NCI-H1105 (cell line): ENCODE measurements at places on chromosomes 2 and 18.
A peak's percentile ranks its signal among the peaks of the same experiment; 100 is the strongest.

GRCh38 chr2:68287580-68288441 lies 31.9 kb downstream of the CNRIP1 start:
- DNase-seq = no peak

- no peak for DNase-seq
Measured at GRCh38 chr2:219408631-219409030, 9.5 kb upstream of the DES start.

GRCh38 chr2:69686813-69687212 lies 43.3 kb upstream of the AAK1 start:
- no peak for DNase-seq

GRCh38 chr18:36424741-36425142 lies 127.2 kb downstream of the FHOD3 start:
- no peak for DNase-seq

GRCh38 chr2:136764452-136765255 lies 691 bp upstream of the THSD7B start:
- DNase-seq = no peak

DNA sequence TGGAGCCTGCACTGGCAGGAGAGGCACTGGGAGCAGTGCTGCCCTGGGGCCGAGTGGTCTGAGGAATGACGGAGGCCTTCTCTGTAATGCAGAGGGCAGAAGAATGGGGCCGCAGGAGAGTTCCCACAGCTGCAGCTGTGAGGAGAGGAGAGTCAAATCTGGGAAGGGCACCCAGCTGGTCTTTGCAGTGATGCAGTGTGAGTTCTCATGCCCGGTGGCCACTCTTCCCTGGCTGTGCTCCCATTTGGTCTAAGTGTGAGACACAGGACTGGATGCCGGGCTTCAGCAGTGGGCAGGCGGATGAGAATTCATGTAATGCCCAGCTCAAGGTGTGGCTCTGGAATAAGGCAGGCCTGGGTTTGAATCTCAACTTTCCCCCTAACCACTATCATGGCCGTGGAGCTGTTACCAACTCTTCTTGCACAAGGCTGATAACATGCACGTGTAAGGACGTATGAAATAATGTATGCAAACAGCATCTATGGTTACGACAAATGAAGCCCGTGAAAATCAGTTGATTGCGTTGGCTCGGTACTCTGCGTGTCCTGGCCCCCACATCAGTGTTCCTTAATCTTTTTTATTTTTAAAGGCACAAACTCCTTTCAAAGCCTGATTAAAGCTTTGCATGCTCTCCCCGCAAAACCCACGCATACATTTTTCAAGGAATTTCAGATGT lies 71.6 kb downstream of the ACKR3 start:
- no peak for DNase-seq

- no peak for DNase-seq
Measured at GRCh38 chr18:13366962-13367892, 148.7 kb downstream of the LDLRAD4 start.

- no peak for DNase-seq
Measured at GRCh38 chr2:178284613-178285286, 90.4 kb downstream of the OSBPL6 start.

- no peak for DNase-seq
Measured at GRCh38 chr2:1136846-1137245, 186.2 kb downstream of the SNTG2 start.

GRCh38 chr2:223197046-223197445 lies 145.1 kb downstream of the KCNE4 start:
- DNase-seq = no peak

DNA sequence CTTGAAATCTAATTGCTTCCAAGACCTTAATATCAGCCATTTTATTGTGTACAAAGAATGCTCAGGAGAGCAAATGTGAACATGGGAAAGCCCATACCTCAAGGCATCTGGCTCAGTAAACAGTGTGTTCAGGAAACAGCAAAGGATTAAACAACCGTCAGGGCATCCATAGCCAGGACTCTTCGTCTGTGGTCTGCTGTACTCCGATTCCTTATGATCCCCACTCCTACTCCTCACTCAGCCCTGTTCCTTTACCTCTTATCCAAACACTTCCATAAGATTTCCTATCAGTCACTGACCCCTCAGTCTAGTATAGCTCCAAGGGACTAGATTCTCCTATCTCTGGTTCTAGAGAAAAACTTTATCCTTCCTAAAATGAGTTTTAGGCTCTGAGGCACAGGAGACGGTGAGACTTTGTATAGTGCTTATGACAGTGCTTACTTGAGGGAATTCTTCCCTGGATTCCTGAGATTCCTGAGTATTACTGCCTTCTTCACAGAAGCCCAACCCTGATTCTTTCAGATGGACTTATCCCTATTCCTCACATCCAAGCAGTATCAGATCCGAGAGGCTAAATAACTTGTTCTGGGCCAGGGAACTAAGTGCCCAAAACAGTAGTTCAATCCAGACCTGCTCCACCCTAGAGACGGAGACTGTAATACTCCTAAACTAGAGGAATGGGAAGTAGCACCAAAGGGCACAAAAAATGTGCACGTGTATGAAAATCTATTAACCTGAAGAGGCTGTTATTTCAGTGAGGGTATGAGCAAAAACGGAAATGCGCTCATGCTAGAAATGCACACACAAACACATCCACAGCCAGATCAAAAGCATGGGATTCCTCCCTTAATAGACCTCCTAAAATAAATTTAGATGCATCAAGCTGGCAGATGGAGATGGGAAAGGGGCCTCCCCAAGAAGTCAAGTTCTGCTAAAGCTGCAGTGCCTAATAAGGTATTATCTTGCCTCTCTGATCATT lies 42.1 kb upstream of the SIGLEC15 start:
- no peak for DNase-seq

- no peak for DNase-seq
Measured at GRCh38 chr18:6891788-6892187, 162.3 kb downstream of the ARHGAP28 start.

- DNase-seq = no peak
Measured at GRCh38 chr18:55509631-55510324, 78.2 kb downstream of the TCF4 start.

- DNase-seq = no peak
Measured at GRCh38 chr2:188378371-188378950, 86.8 kb downstream of the GULP1 start.

DNA sequence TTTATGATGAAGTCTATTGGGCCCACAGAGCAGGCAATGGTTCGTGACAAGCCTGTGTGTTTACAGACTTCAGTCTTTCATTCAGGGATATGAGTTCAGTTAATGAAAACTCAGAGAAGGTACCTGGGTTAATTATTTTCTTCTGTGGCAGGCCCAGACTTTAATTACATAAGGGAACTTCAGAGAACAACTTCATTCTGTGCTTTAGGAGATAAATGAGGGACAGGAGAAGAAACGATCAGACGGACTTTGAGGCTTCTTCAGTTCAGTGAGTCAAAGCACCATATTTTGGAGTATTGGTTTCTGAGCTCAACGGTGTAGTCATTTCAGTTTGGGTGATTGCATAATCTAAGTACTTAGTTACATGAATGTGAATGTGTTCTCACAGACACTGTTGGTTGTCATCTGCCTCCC lies 203.0 kb upstream of the KCNJ3 start:
- no peak for DNase-seq

GRCh38 chr18:76943542-76944339 lies 121.4 kb downstream of the ZNF236 start:
- no peak for DNase-seq

GRCh38 chr2:18062892-18063291 lies 184.4 kb downstream of the KCNS3 start:
- no peak for DNase-seq

- DNase-seq = peak; percentile 75
Measured at GRCh38 chr18:78975699-78976335, 3.8 kb upstream of the SALL3 start.

- DNase-seq = no peak
Measured at GRCh38 chr2:150209746-150210145, 277.7 kb downstream of the RND3 start.

DNA sequence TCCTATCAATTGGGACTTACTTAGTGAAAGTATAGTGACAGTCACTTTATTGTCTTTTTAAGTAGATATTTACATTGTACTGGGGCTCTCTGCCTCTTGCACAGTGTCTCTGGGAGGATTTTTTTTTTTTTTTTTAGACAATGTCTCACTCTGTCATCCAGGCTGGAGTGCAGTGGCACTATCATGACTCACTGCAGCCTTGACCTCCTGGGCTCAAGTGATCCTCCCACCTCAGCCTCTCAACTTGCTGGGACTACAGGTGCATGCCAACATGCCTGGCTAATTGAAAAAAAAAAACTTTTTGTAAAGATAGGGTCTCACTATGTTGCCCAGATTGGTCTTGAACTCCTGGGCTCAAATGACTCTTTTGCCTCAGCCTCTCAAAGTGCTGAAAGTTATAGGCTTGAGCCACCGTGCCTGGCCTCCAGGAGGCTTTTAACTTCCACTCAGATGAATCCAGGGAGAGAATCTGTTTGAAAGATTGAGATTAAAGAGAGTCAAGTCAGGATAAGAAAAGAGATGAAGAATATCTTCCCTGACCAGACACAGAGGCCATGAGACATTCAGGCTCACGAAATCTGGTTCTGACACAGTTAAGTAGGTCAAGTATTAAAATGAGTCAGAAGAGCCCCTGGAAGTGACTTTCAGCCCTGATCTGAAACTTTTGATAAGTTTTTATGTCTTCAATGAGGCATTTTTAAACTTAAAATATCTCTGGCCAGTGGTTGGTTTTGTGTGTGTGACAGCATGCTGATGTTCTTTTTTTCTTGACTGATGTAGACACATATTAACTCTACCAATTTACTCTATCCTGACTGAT lies 18.3 kb downstream of the ARHGEF33 start:
- DNase-seq = no peak

DNA sequence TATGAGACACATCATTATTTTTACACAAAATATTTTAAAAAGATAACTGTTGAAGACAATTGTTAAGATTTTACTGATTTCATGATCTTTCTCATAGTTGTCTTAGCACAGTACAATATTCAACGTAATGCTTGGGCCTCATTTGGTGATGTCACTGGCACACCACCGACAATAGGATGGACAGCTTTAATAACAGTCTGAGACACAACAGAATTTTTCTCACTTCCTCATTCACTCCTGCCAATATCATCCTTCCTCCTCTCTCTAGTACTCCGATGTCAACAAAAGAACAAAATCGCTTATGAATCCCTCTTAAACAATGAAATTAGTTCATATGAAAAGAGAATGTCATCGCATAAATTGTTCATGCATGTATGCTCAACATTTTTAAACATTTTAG lies 461.9 kb upstream of the CDH7 start:
- DNase-seq = no peak

- DNase-seq = no peak
Measured at GRCh38 chr2:19937004-19937403, 35.2 kb upstream of the TTC32 start.

DNA sequence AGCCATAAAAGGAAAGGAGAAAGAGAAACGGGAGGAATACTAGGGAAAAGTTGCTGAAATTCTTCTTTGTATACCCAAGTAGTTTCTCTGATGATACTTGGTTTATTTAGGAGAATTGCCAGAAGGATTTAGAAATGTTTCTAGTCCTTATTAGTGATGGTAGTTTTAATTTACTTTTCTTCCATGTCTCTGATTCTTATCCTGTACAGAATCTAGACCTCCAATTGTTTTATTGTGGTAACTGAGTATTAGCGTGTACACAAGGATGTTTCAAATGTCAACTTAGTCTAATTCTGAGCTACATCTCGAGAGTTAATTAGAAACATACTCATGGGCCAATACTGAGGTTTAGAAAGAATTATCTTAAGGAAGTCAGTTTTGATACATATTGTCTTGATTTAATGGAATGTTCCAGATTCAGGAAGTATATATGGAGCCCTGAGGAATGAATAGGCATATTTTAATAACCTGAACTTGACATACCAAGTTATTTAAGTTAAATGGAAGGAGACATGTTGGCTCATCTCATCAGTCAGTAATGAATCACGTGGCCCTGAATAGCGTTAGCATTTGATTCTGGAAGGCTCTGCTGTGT lies 219.6 kb downstream of the LTBP1 start:
- no peak for DNase-seq

DNA sequence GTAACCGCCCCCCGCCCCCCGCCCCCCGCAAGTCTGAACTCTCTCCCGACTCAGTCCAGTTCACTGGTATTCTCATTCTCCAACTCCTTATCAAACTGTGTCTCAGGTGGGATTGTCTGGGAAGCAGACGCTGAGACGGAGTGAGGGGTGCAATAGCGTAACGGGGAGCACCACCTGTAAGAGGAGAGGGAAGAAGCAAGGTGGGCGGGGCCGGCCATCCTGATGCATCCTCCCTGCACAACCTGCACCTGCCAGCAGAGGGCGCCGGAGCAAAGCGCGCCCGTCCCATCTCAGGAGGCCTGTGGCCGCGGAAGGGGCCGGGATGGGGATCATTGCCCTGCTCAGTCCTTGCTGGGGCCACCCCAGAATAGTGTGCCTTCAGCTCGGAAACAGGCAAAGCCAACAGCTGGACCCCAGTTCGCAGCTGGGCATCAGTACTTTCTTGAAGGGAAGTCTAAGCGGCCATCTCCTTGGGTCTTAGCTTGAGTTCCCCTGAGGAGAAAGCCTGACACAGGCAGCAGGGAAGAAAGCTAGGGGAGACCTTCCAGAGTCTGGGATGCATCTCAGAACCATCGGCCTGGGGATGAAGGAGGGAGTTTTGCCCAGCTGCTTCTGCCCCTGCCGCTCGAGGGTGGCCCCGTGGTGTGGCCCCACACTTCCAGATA lies 208.0 kb downstream of the TFCP2L1 start:
- peak; percentile 41 for DNase-seq

GRCh38 chr2:221042926-221043325 lies 529.2 kb downstream of the EPHA4 start:
- DNase-seq = no peak

- DNase-seq = no peak
Measured at GRCh38 chr2:62966991-62967390, 83.6 kb upstream of the OTX1 start.

- no peak for DNase-seq
Measured at GRCh38 chr2:5368263-5368662, 323.9 kb upstream of the SOX11 start.

DNA sequence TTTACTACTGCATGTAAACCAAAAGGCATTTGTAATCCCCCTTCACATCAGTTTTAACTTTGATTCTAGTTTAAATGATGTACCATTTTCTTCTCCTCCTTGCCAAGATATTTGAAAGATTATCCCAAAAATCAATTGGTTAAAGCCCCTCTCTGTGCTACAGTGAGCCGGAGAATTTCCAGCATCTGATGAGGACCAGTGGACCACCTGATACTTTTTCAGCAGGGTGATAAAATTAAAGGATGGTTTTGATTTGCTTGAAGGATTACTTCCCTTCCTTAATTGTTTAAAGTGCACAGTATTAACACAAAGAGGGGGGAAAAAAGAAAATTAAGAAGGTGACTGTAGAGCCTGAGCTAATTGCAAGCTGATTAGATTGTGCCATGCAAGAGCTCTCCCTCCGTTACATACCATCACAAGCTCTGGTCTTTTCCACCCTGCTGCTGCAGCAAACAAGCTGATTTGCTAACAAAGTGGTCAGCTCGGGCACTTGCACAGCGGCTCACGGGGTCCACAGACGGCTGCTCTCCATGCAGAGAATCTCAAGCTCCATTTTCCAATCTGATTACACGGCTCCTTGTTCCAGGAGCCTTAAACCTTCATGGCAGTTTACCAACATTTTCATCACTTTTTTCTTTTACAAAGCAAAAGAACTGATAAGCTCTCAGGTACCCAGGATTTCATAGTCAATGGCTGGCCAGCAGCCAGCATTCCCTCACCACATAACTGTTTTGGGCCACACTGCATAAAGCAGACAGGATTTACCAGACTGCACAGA lies 22.1 kb downstream of the FIGN start:
- no peak for DNase-seq
